Type B pancreatic cell (in vitro differentiated cells): ENCODE measurements at places on chromosomes 1 and 21. TPM values are rescaled to one million over a fixed set of nuclear protein-coding genes. Genes with fewer than 3 reads are reported as not detected.

DNA sequence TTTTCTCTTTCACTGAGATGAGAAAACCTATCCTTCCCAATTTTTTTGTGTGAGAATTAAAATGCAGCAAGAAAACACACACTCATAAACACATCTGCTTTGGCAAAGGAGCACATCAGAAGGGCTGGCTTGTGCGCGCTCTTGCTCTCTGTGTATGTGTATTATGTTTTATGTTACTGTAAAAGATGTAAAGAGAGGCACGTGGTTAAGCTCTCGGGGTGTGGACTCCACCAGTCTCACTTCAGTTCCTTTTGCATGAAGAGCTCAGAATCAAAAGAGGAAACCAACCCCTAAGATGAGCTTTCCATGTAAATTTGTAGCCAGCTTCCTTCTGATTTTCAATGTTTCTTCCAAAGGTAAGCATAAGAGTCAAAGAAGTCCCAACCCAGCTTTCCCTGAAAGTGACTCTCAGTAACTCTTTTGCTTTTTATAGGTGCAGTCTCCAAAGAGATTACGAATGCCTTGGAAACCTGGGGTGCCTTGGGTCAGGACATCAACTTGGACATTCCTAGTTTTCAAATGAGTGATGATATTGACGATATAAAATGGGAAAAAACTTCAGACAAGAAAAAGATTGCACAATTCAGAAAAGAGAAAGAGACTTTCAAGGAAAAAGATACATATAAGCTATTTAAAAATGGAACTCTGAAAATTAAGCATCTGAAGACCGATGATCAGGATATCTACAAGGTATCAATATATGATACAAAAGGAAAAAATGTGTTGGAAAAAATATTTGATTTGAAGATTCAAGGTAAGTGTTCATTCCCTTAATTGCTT is at the start of gene CD2:
Gene CD2, plus strand, starts transcription at position 233 of the 780 bp plus-strand sequence. Its CDS starts 63 bp downstream, at position 296.
- H3K27ac ChIP-seq, result no peak within 1 kb of the TSS
- no peak within 1 kb of the TSS for H3K4me3 ChIP-seq
- H3K4me1 ChIP-seq, result no peaks in the 10 kb centered on the region

- H3K27me3 ChIP-seq, result peaks cover 11% of the 10 kb centered on the region
- no peak overlapping the region for H3K27ac ChIP-seq
- no peak for DNase-seq
Measured at GRCh38 chr1:116203920-116204319, 92.7 kb downstream of the MAB21L3 start.

- peaks cover 11% of the 10 kb centered on the region for H3K27me3 ChIP-seq
- peaks cover 3% of the 10 kb centered on the region for H3K36me3 ChIP-seq
- no peak overlapping the region for H3K27ac ChIP-seq
- peaks cover 22% of the 10 kb centered on the region for H3K4me1 ChIP-seq
Measured at GRCh38 chr1:53321366-53321765, 6.5 kb downstream of the LRP8 start.

GRCh38 chr1:208227366-208227765 is 16.8 kb downstream of the PLXNA2 start:
- peak overlapping the region; percentile 72 for H3K4me3 ChIP-seq
- H3K27ac ChIP-seq, result no peak overlapping the region
- peaks cover 31% of the 10 kb centered on the region for H3K36me3 ChIP-seq
- H3K4me1 ChIP-seq, result peaks cover 84% of the 10 kb centered on the region

RXFP4 gene
- not detected in 2 replicates for total RNA-seq

DNA sequence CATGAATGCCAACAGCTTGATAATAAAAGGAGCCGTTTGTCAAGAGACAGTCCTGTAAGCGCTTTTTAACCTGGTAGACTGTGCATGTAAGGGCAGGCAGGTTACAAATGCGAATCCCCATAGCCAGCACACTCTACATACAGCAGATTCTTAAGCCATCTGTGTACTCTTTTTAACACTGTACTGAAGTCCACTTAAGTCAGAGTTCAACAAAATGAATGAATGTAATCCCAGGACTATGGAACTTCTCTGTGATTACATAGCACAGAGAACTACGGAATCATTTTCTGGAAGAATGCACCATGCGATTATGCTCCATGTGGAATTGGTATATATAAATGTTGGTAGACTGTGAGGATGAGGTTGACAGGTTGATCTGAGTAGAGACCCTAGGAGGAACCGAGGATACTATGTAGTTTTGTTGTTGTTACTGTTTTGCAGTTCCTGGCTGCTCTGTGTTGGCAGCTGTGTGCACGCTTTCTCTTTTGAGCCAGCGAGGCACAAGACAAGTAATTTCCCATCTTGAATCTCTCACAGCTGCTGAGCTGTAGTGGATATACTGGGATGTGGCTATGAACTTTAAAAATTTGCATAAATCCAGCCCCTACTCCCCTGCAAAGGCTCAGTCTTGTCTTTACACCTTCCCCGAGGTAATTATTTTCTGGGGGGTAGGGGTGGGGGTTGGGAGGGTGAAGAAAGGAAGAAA is 21.9 kb downstream of the LRRC8D start:
- peak overlapping the region; percentile 88 for H3K27ac ChIP-seq
- H3K4me1 ChIP-seq, result peaks cover 34% of the 10 kb centered on the region
- peak overlapping the region; percentile 89 for H3K4me3 ChIP-seq

GRCh38 chr1:63827411-63828321 is 53.8 kb downstream of the ROR1 start:
- H3K27ac ChIP-seq, result no peak overlapping the region
- no peak for DNase-seq
- peaks cover 9% of the 10 kb centered on the region for H3K36me3 ChIP-seq
- H3K27me3 ChIP-seq, result no peaks in the 10 kb centered on the region
- no peak overlapping the region for H3K4me3 ChIP-seq

TRNP1 gene
- total RNA-seq, result 39.2 and 52.3 TPM in 2 replicates

DNA sequence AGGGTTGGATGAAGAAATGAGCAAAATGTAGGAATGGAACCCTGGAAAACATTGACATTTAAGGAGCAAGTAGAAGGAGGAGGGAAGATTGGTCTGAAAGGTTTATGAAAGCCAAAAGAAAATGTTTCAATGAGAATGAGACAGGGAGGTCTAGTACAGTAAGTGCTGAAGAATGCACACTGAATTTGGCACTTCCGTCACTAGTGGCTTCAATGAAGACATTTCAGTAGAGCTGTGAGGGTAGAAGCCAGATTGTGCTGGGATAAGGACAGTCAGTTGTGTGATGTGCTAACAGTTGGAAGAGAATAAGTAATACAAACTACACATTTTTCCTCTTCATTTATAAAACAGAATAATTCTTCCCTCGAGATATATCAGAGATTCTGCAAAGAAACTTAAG is 17.1 kb downstream of the THEM4 start:
- no peak overlapping the region for H3K4me3 ChIP-seq
- no peak for DNase-seq
- H3K27me3 ChIP-seq, result no peaks in the 10 kb centered on the region
- no peaks in the 10 kb centered on the region for H3K4me1 ChIP-seq
- H3K36me3 ChIP-seq, result peaks cover 13% of the 10 kb centered on the region

ADAMTS4 gene
- total RNA-seq, result 0.10 and 2.5 TPM in 2 replicates

DNA sequence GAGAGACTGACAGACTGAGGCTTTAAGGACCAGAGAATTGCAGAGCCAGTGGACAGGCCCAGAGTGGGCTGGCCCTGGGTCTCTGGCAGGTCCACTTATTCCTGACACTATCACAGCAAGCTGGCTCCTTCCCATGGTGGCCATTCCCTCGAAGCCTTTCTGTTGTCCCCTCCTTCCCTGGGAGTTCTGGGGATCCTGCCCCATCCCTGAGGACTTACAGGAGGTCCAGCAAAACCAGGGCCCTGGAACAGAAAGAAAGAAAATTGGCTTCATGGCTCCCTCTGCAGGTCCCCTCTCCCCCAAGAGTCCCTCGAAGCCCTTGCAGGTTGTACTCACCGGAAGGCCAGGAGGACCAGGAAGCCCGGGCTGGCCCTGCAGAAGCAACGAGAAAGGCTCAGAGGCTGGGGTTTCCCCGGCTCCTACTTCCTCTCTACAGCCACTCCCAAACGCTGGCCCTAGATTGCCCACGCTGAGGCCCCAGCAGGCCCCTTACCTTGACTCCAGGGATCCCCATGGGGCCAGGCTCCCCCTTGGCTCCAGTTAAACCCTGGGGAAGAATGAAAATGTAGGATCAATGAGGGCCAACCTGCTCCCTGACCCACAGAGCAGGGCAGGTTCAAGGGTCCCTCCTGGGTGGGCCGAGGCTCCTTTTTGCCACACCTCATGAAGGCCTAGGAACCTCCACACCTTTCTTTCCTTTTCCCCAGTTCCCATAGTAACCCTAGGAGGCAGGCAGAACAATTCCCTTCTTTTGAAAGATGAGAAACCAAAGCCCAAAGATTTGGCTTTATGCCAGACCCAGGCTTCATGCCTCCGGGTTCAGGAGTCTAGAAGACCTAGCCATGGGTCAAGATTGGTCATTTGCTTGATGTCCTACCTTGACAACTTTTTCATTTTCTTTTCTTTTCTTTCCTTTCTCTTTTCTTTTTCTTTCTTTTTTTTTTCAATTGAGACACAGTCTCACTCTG is 4.6 kb downstream of the COL9A2 start:
- no peak overlapping the region for H3K27ac ChIP-seq
- H3K27me3 ChIP-seq, result peaks cover 25% of the 10 kb centered on the region
- no peak overlapping the region for H3K4me3 ChIP-seq
- DNase-seq, result no peak
- H3K4me1 ChIP-seq, result peaks cover 12% of the 10 kb centered on the region

SPATA46 gene
- not detected in 2 replicates for total RNA-seq

DNA sequence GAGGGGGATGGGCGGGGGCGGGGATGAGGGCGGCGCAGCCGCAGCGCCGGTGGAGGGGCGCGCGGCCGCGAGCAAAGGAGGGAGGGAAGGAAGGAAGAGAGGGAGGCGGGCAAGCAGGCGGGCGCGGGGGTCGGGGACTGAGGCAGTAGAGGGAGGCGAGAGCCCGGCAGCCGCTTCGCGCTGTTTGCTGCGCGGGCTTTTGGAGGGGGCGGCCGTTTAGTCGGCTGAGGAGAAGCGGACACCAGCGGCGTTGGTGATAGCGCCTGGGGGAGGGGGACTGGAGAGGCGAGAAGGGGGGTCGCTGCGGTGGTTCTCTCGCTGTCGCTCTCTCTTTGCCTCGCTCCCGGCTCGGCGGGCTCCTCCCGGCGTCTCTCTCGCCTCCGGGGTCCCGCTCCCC is at the start of gene HS2ST1:
Gene HS2ST1, plus strand, starts transcription at position 35 of the 397 bp plus-strand sequence.
- no peaks in the 10 kb centered on the region for H3K27me3 ChIP-seq
- H3K36me3 ChIP-seq, result peaks cover 15% of the 10 kb centered on the region
- H3K4me3 ChIP-seq, result no peak within 1 kb of the TSS

- no peaks in the 10 kb centered on the region for H3K36me3 ChIP-seq
- no peak overlapping the region for H3K27ac ChIP-seq
- H3K4me3 ChIP-seq, result no peak overlapping the region
- no peak for DNase-seq
- no peaks in the 10 kb centered on the region for H3K4me1 ChIP-seq
Measured at GRCh38 chr1:233143241-233143640, 152.3 kb downstream of the PCNX2 start.

DNA sequence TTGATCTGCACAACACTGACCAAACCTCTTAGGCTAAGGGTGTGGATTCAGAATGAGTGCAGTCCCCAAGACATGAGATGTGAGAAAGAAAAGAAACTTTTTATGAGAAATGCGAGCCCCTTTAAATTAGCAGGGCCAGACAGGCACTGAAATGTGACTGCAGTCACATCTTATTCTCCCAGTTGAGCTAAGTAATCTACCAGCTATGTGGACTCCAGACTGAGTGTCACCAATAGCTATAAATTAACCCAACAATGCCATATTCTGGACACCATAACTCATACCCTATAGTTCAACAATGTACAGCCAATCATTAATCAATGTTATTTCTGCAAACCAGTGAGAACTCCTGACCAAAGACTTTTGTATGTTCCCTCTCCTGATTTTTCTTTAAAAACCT is 153.2 kb downstream of the COQ8A start:
- H3K4me1 ChIP-seq, result peaks cover 12% of the 10 kb centered on the region
- H3K36me3 ChIP-seq, result peaks cover 14% of the 10 kb centered on the region
- no peak overlapping the region for H3K4me3 ChIP-seq
- H3K27ac ChIP-seq, result no peak overlapping the region

NMNAT2 gene
- 3.7 and 8.2 TPM in 2 replicates for total RNA-seq

- H3K27me3 ChIP-seq, result peaks cover 6% of the 10 kb centered on the region
- H3K4me3 ChIP-seq, result no peak overlapping the region
- DNase-seq, result no peak
- H3K4me1 ChIP-seq, result no peaks in the 10 kb centered on the region
- H3K36me3 ChIP-seq, result no peaks in the 10 kb centered on the region
Measured at GRCh38 chr1:143698016-143698415, 273.8 kb downstream of the FAM72C start.

GRCh38 chr1:202254454-202255252 is 61.1 kb downstream of the LGR6 start:
- peaks cover 51% of the 10 kb centered on the region for H3K27me3 ChIP-seq
- no peaks in the 10 kb centered on the region for H3K4me1 ChIP-seq
- H3K27ac ChIP-seq, result no peak overlapping the region
- H3K36me3 ChIP-seq, result no peaks in the 10 kb centered on the region
- H3K4me3 ChIP-seq, result no peak overlapping the region

- H3K4me1 ChIP-seq, result peaks cover 3% of the 10 kb centered on the region
- no peak overlapping the region for H3K4me3 ChIP-seq
- no peaks in the 10 kb centered on the region for H3K27me3 ChIP-seq
- H3K27ac ChIP-seq, result no peak overlapping the region
- no peaks in the 10 kb centered on the region for H3K36me3 ChIP-seq
Measured at GRCh38 chr1:7501084-7501491, 270.0 kb upstream of the VAMP3 start.

OR2T2 gene
- total RNA-seq, result not detected in 2 replicates

VHLL gene
- 0.48 TPM in 1 of 2 replicates, not detected in the other for total RNA-seq

DNA sequence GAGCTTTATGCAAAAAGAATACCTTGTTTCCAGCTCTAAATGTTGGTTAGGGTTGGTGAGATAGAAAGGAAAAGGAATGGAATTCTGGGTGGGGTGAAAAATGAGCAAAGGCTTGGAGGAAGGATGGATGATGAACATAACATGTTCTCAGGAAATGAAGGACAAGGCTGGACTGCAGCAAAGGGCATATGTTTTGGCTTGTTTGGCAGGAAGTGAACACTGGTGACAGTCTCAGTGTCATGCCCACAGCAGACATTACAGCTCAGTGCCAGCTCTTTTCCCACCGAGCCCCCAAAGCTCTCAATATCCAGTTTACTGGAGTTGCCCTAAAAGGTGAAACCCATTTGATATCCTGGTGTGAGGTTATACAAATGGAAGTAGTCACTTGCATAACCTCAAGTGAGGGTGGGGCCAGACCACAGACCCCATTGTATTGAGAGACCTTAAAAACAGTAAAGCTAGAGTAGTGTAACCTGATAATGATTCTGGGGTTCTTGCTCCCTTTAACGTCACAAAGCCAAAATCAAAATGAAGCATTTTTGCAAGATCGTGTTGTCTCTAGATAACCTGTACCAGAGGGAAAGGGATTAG is 270.6 kb downstream of the NFIA start:
- H3K36me3 ChIP-seq, result peaks cover 29% of the 10 kb centered on the region
- H3K27me3 ChIP-seq, result no peaks in the 10 kb centered on the region
- peaks cover 9% of the 10 kb centered on the region for H3K4me1 ChIP-seq
- no peak overlapping the region for H3K4me3 ChIP-seq
- DNase-seq, result no peak
- no peak overlapping the region for H3K27ac ChIP-seq
